EH (cell line): ENCODE measurements at places on chromosomes 7 and 10.

DNA sequence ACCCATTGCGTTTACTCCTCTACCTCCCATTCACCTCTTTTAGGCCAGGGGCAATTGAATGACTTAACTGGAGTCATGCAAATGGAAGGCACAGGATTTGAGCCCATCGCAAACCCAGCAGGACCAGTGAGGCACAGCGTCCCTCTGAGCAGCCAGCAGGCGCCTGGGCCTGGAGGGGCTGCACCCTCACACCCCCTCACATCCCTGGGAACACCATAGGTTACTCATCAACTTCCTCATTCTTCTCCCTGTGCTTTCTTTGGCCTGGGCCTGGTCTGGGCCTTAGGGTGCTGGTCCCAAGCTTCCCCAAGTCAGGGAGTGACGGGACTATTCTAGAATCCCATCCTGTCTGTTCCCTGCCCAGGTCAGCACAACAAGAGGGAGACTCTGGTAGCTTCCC, 169.4 kb upstream of the EEPD1 start:
- DNase-seq, result no peak

DNA sequence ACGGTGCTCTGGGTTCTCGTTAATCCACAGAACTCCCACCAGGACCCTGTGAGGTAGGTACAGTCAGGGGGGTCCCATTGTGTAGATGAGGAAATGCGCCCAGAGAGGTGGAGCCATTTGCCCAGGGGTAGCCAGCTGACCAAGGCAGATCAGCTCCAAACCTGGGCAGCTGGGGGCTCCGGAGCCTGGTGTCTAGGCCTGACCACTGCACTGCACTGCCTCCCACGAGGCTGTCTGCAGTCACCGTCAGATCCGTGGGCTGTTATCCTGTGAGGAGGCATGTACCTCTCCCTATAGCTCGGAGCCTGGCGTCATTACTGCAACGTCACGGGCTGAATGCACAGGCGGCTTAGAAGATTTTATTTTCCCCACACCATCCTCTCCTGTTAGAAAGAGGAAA, 411.8 kb upstream of the FOXK1 start:
- DNase-seq, result no peak

DNA sequence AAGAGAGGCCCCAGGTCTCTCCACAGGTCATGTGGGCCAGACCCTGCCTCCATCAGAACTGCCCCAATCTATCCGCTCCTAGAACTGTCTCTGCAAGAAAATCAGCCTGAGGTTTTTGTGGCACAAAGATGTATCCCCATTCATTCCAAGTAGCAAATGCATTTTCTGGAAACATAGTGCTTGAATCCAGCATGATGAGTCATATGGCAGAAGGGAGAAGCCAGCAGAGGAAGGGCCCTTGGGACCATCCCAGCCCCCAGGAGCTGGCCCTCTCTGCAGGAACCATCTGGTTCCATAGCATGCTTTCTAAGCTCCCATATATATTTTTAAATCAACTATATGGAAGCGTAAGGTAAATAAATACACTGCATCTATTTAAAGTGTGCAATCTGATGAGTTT, 563.2 kb downstream of the GALNT17 start:
- no peak for DNase-seq

GRCh38 chr10:50918529-50918928, 33.1 kb upstream of the A1CF start:
- DNase-seq, result no peak

GRCh38 chr10:60573336-60573735, 183.7 kb upstream of the ANK3 start:
- DNase-seq, result no peak
